ENCODE measurements at places on chromosomes 11 and 22. TPM values are rescaled to one million over a fixed set of nuclear protein-coding genes. Genes with fewer than 3 reads are reported as not detected.

The BDNF gene
- total RNA-seq = not detected

The IRAG1 gene
- not detected for total RNA-seq

The PICK1 gene
- total RNA-seq = 19.5 TPM

The KCNK4 gene
- total RNA-seq = not detected

The HSPA8 gene
- 3,768 TPM for total RNA-seq

The OR8A1 gene
- total RNA-seq = not detected

The GRIA4 gene
- total RNA-seq = not detected

The GLYATL1B gene
- not detected for total RNA-seq

The CFAP300 gene
- not detected for total RNA-seq

The NLRP10 gene
- total RNA-seq = not detected

The PATE2 gene
- total RNA-seq = not detected

The ANKRD13D gene
- 77.4 TPM for total RNA-seq

The OR4A16 gene
- not detected for total RNA-seq

The SPDYC gene
- total RNA-seq = not detected

The DGCR6 gene
- 1.4 TPM for total RNA-seq
